ENCODE measurements at places on chromosomes 12 and 14.

- DNase-seq: no peak
These were observed 79.4 kb upstream of the GZMB start for GRCh38 chr14:24713404-24713803.

DNA sequence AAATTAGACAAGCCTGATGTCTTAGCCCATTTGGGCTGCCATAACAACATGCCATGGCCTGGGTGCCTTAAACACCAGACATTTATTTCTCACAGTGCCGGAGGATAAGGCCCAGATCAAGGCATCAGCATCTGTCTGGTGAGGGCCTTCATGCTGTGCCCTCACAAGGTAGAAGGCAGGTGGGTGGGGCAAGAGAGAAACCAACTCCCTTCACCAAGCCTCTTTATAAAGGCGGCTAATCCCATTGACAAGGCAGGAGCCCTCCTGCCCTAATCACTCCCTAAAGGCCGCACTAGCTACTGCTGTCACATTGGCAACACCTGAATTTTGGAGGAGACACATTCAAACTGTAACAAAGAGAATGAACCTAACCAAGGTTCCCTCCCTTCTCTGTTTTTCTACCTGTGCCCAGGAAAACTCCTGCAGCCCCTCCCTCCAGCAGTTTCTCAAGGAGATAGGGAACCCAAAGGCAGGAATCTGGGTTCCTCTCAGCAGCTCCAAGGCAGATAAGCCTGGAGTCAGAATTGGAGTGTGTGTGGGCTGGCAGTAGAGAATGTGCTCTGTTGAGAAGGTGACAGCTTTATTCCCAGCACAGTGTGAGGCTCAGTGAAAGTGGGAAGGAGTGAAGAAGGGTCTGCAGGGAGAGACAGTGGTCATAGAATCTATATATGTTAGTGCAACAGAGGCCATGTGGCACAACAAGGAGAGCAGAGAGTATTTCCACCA, 21.7 kb upstream of the GPATCH2L start:
- no peak for DNase-seq

- DNase-seq: no peak
These were observed 127.8 kb downstream of the FBXL14 start for GRCh38 chr12:1466481-1467154.

- no peak for DNase-seq
These were observed 32.5 kb downstream of the PSMC1 start for GRCh38 chr14:90288651-90289355.

- DNase-seq: no peak
These were observed 76.7 kb downstream of the MED13L start for GRCh38 chr12:116200812-116201211.

GRCh38 chr12:275812-276211, 13.2 kb upstream of the SLC6A13 start:
- DNase-seq: no peak

DNA sequence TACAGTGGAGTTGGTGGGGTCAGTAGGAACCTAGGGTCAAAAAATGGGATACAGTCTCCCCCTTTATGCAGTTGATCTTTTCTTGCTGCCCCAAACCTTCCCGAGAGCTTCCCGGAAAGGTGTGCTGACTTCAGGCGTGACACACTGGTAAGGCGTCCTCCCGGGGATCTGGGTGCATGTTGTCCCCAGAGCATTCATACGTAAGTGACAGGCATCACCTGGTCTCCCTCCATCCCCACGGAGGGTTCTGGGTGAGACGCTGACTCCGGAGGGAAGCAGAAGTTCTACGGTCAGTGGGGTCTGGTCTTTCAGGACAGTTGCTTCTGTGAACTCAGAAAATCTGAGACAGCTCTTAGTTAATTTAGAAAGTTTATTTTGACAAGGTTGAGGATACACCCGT, 159.6 kb upstream of the RTL1 start:
- DNase-seq: no peak

- DNase-seq: no peak
These were observed 79.3 kb downstream of the ZFC3H1 start for GRCh38 chr12:71584356-71584755.

GRCh38 chr12:23140710-23141109, 515.7 kb downstream of the ETNK1 start:
- no peak for DNase-seq

- no peak for DNase-seq
These were observed 113.9 kb upstream of the CPM start for GRCh38 chr12:69046920-69047319.

DNA sequence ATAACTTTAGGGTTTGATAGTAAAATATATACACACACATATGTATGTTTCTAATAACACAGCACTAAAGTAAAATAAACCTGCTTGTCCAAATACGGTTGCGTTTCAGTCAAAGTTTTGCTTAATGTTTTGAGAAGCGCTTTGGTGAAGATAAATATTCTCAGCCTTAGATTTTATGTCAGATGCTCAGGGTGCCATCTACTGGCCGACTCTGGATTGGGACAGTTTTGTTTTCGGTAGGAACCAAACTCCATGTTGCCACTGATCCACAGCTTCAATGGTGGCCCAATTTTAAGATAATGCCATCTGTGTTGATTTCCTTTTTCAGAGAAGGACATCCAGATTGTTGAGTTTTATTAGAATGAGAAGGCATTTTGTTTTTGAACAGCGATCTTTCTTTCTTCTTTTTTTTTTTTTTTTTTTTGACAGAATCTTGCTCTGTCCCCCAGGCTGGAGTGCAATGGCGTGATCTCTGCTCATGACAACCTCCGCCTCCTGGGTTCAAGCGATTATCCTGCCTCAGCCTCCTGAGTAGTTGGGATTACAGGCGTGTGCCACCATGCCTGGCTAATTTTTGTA, 43.1 kb downstream of the LLPH start:
- peak; percentile 15 for DNase-seq

DNA sequence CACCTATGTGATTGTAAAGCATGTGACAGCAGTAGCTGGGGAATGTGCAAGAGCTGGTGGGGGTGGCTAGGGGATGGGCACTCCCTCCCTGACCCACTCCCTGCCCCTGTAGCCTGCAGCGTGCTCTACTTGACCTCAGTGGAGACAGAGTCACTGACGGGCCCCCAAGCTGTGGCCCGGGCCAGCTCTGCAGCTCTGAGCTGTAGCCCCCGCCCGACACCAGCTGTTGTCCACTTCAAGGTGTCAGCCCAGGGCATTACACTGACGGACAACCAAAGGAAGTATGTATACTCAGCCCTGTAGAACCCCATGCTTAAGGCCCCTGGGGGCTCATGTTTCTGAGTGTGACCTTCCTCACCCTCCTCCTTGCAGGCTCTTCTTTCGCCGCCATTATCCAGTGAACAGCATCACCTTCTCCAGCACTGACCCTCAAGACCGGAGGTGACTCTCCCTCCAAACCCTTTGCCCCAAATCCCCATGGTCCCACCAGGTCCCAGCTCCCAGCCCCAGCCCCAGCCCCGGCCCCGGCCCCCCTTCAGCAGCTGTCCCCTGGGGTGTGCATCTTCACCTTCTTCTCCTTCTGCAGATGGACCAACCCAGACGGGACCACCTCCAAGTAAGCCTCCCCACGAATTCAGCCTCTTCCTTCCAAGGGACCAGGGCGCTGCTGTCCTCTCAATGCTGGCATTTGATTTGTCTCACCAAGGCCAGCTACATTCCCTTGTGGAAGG, 13.3 kb downstream of the TNS2 start:
- no peak for DNase-seq

DNA sequence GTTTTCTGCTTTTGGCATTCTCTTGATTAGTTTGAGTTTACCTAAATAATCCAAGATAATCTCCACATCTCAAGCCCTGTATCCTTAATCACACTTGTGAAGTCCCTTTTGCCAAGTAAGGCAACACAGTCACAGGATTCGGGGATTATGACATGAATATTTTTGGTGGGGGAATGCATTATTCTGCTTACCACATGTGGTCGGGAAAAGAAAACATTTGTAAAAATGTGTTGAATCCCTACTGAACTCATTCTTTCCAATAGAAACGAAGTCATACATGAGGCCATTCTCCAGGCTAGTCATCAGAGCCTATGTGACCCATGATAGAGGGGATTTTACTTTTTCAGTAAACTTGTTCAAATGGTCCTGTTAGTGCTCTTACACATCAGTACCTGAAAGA, 58.5 kb upstream of the PRICKLE1 start:
- no peak for DNase-seq

DNA sequence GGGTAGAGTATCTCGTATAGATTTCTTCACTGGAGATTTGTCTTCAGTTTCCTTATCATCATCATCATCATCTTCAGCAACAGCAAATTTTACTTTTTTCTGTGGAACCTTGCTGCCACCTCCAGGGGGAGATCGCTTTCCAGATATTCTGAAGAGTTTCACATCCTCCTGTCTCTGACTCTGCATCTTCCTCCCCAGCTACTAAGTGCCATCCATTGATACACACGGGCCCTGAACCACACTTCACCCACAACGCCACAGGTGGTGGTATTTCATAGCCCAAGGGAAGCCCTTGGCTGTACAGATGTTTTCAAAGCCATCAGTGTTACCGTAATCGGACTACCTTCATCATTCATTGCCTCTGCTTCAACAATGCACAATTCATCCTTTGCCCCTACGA, 82.2 kb downstream of the PPP2R5C start:
- no peak for DNase-seq

GRCh38 chr12:2320841-2321240, 268.1 kb downstream of the CACNA1C start:
- DNase-seq: no peak

DNA sequence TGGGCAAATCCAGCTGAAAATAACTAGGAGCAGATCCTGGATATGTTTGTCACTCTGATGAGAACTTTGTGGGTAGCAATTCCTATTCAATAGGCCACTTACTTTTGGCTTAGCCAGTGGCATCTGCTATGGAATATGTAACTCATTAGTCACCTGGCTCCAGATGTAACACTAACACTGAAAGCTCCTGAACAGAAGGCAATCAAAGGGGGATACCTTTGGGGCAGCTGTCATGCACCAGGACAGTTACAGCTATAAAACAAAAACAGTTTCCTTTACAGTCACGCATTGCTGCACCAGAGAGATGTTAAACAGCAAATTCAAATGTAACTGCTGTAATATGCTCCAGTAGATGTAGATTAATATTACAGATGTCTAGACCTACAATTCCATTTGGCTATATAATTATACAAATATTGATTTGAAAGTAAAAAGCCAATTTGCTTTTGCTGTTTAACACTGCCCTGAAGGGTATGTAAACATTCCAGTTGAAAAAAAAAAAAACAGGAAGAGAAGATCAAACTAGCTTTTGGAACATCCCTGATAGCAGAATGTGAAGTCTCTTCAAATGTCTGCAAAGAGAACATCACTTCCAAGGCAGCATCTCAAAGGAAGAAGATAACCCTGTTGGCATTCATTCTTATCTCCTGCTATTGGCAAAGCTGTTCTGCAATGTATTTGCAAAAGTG, 18.4 kb downstream of the RACGAP1 start:
- DNase-seq: no peak

GRCh38 chr12:119444462-119445044, 110.0 kb downstream of the CCDC60 start:
- DNase-seq: peak; percentile 32
